Progenitor cell of endocrine pancreas (in vitro differentiated cells): ENCODE measurements at places on chromosomes 12 and 14.

GRCh38 chr12:13691598-13691997, 289.8 kb downstream of the GRIN2B start:
- H3K27me3 ChIP-seq: peaks cover 6% of the 10 kb centered on the region
- no peak overlapping the region for H3K27ac ChIP-seq
- H3K36me3 ChIP-seq: no peaks in the 10 kb centered on the region
- no peak overlapping the region for H3K4me3 ChIP-seq
- no peaks in the 10 kb centered on the region for H3K4me1 ChIP-seq

GRCh38 chr12:131120831-131121271, 167.1 kb downstream of the ADGRD1 start:
- H3K36me3 ChIP-seq: no peaks in the 10 kb centered on the region
- H3K27ac ChIP-seq: no peak overlapping the region
- no peak for DNase-seq
- peaks cover 19% of the 10 kb centered on the region for H3K27me3 ChIP-seq
- H3K4me3 ChIP-seq: no peak overlapping the region

- no peak for DNase-seq
- peak overlapping the region; percentile 98 for H3K27ac ChIP-seq
Observed at GRCh38 chr14:75069811-75070145, 337 bp downstream of the ZC2HC1C start.

- H3K36me3 ChIP-seq: no peaks in the 10 kb centered on the region
- H3K4me1 ChIP-seq: no peaks in the 10 kb centered on the region
- H3K27me3 ChIP-seq: no peaks in the 10 kb centered on the region
- H3K4me3 ChIP-seq: no peak overlapping the region
- H3K27ac ChIP-seq: no peak overlapping the region
- no peak for DNase-seq
Observed at GRCh38 chr12:110262442-110263388, 18.3 kb upstream of the ATP2A2 start.

DNA sequence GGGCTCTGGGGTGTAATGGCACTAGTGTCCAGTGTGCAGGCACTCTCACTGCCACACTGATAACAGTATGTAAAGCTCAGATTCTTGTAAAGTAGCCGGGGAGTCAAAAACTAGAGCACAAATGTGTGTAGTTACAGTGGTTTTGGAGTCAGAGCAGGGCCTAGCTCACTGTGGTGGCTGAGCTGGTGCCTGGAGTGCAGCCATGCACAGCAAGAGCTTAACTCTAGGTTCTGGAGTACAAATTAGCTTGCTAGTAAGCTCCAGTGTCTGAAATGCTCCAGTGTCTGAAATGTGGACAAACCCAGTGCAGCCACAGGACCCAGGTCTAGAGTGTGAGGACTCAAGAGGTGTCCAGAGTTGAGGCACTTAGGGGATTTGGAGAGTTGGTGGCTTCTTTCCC, 149.2 kb downstream of the MSRB3 start:
- H3K4me1 ChIP-seq: peaks cover 2% of the 10 kb centered on the region
- no peak overlapping the region for H3K27ac ChIP-seq
- H3K27me3 ChIP-seq: peaks cover 2% of the 10 kb centered on the region
- no peak for DNase-seq
